ENCODE measurements at places on chromosomes 7 and 10. TPM values are rescaled to one million over a fixed set of nuclear protein-coding genes. Genes with fewer than 3 reads are reported as not detected.

The CALML5 gene
- total RNA-seq: not detected

The PRLHR gene
- total RNA-seq: not detected

The UBTD1 gene
- 34.6 TPM for total RNA-seq

The HTRA1 gene
- total RNA-seq: 428 TPM

The FRMD4A gene
- total RNA-seq: 12.1 TPM

The KCNIP2 gene
- 1.7 TPM for total RNA-seq

The PGAM1 gene
- 478 TPM for total RNA-seq
